Suppressor macrophage (primary cell): ENCODE measurements at places on chromosomes 7 and 10.

DNA sequence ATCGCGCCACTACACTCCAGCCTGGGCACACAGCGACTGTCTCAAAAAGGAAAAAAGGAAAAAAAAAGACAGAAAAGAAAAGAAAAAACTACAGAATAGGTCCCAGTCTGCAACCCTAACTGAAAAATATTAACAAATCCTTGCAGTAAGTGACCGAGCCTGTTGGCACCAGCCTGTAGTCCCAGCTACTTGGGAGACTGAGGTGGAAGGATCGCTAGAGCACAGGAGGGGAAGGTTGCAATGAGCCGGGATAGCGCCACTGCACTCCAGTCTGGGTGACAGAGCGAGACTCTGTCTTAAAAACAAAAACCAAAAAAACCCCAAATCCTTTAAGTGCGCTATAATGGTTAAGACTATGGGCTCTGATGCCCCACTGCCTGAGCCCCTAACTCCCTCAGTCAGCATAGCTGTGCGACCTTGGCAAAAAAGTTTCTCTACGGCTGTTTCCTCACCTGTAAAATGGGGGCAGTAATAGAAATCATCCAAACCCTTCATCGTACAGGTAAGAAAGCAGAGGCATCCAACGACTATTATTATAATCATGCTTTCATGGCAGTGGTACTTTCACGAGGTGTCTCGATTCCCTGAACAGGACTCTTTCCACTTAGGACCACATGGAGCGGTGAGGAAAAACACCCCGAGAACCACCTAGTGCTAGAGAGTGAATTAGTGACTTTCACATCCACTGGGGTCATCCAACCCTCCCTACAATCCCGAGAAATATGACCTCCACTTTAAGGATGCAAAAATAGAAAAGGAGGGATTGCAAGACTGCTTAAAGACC lies 755 bp downstream of the TOMM7 start:
- peak; percentile 2 for DNase-seq

GRCh38 chr10:63749915-63750314 lies 228.7 kb downstream of the REEP3 start:
- DNase-seq = no peak

DNA sequence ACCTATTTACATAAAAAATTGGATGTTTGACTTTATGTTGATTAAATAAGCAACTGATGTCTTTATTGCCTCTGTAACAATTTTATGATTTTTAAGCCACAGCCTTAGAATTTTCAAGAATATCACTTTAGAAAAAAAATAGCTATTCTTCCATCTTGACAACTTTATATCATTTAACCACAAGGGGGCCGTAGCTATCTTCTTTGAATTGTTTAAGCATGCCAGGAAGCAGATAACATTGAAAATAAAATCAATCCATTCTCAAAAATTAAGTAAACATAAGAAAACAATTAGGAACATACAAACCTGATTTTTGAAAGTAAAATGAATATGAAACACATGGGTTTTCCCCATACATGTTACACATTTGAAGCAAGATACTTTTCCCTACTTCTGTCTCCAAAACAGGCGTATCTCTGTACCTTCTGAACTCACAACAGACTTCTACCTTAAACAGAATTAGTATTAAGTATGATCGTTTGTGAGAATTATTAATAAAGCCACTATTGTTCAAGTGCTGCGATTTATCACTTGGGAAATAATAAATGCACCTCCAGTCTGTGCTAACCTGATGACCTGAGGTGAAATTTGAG lies 209.0 kb downstream of the CACNA2D1 start:
- peak; percentile 2 for DNase-seq

- peak; percentile 71 for DNase-seq
Observed at GRCh38 chr7:26912338-26912737, 47.9 kb upstream of the SKAP2 start.

DNA sequence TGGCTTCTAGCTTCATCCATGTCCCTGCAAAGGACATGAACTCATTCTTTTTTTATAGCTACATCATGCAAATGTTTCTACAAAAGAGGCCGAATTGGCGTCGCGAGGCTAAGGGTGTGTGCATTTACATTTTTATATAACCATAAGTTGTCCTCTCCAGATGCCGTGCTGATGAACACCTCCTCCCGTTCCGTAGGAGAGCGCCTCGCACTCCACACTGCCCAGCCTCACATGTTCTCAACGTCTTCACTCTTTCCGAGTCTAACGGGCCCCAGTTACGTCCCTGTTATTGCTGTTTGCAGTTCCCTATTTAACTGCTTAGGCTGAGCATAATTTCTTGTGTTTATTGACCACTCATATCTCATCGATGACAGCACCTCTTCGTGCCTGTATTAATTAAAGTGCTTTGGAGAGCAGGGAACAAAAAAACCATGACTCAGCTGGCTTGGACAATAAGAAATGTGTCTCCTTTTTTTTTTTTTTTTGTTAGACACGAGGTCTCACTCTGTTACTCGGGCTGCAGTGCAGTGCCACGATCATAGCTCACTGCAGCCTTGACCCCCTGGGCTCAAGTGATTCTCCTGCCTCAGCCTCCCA lies 113.5 kb upstream of the SDK1 start:
- DNase-seq = no peak

DNA sequence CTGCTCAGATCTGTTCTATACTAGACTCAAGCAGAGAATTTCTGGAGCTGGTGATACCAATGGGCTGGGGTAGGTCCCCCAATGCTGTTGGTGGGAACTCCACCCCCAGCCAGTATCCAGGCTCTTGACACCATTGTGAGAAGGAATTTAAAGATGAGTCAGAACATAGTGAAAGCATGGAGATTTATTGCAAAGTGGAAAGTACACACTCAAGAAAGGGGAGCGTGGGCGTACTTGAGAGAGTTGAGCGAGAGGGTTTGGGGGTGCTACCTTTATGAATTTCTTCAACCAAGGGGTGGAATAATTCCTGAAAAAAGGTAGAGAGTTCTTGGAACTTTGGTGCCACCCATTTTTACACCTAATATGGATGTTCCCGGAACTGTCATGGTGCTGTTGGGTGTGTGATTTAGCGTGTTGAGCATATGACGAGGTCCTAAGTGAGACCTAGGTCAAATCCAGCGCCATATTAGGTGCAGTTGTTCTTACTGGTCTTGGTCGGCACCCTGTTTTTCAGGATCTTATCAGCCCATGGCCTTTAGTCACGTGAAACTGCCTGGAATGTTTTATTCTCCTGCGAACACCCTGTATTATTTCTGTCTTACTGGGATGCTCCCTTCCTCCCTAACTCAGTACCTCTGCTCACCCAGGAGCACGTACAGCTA lies 122.0 kb upstream of the AHR start:
- DNase-seq = no peak

DNA sequence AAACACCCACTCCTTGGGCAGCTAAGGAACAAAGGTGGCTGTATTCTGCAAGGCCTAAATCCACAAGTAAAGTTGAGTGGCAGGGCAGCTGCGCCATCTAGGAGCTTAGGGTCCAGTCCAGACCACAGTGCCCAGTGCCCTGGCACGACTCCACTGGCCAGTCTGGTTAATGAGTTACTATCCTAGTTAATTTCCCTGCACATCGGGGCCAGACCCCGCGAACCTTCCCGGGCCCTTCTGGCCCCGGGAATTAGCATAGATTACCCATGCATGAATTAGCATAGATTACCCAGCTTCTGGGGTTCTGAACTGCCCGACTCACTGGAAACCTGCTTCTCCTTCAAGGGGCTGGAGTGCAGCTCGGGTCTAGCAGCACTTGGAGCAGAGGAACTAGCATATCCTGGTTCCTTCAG lies 3.2 kb upstream of the EMX2 start:
- DNase-seq = no peak

DNA sequence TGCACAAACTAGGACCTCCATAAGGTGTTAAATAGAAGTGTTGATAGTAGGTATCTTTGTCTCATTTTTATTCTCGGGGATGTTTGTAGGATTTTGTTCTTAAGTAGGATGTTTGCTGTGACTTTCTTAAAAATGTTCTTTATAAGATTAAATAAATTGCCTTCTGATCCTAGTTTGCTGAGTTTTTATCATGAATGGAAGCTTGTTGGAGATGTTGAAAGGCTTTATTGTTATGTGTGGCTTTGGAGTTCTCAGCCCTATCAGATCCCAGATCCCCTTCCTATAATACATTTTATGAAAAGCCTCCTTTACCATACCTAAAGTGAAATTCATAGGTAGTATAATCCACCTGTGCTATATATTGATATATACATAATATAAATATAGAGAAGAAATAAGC lies 40.1 kb downstream of the NHLRC2 start:
- no peak for DNase-seq

GRCh38 chr10:79946271-79947082 lies 2.4 kb downstream of the SFTPD start:
- DNase-seq = no peak

GRCh38 chr10:12938271-12938670 lies 63.2 kb downstream of the CCDC3 start:
- DNase-seq = no peak

DNA sequence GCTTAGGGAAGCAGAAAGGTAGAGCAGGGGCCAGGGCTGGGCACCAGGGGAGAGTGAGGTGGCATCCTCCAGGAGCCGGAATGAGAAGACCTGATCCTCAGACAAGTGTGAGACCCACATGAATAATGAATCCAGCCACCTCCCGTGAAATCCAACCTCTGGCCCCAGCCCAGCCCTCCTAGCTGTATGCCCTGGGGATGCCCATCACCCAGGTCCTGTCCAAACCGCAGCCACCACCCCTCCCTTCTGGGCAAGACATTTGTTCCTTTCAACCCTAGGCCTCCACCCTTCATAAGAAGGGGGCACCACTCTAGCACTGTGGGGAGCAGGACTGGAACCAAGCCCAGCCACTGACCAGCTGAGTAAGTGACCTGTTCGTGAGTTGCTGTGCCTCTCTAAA lies 9.7 kb downstream of the PDZD7 start:
- no peak for DNase-seq

DNA sequence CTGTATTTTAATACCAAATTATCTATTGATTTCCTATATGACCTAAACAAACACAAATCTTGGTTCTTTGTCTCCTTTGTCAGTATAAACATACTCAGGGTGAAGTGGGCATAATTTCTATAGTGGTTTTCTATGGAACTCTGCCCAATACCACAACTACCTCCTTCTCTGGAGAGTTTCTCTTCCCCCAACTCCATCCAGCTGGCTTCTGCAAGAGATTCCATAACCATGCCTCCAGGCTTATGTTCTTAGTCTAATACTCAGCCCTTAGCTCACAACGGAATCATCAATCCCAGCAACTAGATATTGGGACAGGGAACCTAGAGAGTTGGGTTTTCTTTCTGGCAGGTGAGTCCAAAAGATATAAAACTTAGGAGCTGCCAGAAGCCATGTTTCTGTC lies 127.3 kb downstream of the TRIL start:
- DNase-seq = peak; percentile 27

- no peak for DNase-seq
Observed at GRCh38 chr10:121425623-121426022, 172.6 kb downstream of the FGFR2 start.

- no peak for DNase-seq
Observed at GRCh38 chr7:55127135-55127551, 108.3 kb downstream of the EGFR start.

DNA sequence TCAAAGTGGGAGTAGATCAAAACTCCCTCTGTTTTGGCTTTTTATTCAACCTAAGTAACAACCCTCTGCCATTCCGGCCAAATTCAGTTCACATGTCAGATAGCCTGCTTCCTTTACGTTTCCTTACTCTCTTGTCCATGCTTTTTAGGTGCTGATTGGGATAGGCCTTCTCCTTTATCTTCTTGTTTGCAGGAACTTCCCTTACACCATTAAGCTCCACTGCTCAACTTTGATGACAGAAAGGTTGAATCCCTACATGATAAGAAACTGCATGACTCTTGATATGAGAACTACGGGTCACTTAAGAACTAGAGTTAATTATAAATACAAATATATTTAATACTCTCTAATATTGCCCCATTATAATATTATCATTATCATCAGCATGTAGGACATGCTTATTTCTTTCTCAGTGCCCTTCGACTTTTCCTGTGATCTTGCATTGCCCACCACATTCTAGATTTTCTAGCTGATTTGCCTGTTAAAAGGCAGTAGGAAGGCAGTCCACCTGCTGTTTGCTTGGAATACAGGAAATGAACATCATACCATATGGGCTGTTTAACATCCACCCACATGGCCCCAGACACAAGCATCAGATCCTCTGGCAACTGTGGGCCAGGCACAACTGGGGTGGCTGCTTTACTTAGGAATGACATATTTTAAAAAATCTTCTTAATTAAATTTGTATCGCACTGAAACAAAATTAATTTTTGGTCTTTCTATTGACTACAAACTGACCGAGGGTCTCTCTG lies 59.7 kb upstream of the CCDC6 start:
- no peak for DNase-seq

DNA sequence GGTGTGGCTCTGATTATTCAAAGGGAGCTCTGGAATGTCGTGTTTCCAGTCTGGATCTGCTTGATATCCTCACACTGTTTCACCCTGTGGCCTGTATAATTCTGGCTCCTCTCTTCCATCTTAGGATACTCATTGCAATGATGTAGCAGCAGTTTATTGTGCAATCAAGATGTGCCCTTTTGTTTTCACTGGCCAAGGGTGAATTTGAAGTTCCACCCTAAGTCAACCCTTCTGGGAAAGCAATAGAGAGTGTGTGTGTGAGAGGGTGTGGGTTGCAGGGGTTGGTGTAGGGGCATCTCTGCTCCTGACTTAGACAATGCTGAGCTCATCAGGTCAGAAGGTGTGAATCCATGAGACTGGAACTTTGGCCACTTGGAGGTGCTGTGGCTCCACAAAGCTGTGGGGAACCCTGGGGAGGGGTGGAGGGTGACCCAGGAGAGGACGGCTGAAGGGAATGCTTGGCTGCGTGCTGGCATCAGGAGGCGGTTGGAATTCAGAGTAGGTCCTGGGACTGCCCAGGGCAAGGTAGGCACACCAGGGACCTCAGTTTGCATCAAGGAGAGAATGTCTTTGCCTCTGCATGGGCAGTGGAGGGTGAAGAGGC lies 118.0 kb upstream of the PRSS58 start:
- DNase-seq = peak; percentile 32

DNA sequence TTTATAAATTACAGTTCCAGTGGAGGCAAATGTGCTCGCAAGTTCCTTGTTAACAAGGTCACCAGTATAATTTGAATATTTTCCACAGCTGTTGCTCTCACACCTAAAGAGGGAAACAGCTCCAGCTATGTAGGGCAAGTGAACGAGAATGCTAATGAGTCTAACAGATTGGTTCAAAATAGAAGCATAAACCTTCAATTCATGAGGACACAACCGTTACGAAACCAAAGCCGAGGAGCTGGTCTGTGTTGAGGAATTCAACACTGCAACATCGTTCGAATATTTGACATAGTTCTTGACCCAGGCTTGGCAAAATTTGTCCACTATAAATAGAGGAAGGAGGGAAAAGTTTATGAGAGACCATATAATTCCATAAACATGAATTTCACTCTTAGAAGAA lies 161.3 kb downstream of the KLF6 start:
- DNase-seq = no peak
